ENCODE measurements at places on chromosomes 2 and 18.

GRCh38 chr18:21052385-21052784 lies 59.2 kb downstream of the ROCK1 start:
- DNase-seq: no peak

GRCh38 chr2:64398516-64399129 lies 55.3 kb upstream of the LGALSL start:
- no peak for DNase-seq

DNA sequence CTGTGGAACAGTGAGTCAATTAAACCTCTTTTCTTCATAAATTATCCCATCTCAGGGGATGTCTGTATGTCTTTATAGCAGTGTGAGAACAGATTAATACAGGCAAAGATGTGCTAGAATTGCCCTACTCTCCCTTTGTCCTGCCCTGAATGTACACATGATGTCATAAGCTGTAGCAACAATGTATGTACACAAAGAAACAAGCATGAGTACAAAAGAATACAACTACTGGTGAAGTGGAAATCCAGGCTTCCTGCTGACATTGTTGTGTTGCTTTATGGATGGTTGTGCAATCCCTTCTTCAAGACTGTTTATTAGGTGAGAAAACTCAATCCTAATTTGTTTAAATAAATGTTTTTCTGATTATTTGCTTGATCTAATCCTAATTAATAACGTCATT lies 446.6 kb downstream of the DSC3 start:
- DNase-seq: no peak

DNA sequence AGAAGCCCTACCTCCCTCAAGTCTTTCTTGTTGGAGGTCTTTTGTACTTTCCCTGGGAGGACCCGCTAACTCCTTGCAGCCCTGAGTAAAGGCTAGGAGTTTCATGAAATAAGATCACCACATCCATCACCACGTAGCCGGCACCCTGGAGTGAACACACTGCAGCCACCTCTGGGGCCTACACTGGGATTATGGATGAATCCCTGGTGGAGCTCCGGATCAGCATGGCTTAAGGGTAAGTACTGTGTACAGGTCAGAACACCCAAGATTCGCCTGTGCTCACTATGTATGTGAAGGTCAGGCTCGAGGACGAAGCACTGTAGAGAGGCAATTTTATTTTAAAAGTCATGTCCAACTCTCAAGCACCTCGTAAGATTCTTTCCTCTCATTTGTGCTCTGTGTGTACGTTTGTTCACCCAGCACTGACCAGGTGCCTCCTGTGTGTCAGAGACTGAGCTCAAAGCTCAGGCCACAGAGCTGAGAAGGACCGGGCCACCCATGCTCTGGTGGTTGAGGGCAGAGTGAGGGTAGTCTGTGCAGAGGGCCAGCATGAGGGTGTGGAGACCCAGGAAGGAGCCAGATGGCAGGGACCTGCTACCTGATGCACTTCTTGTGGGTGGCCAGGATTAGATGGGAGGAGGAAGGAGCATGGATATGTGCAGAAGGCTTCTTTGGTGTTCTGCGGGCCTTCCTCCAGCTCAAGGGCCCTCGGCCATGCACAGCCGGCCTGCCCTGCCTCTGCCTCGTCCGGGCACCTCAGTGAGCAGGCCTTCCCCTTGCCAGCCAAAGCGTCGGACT lies 66.7 kb upstream of the TFCP2L1 start:
- DNase-seq: no peak

DNA sequence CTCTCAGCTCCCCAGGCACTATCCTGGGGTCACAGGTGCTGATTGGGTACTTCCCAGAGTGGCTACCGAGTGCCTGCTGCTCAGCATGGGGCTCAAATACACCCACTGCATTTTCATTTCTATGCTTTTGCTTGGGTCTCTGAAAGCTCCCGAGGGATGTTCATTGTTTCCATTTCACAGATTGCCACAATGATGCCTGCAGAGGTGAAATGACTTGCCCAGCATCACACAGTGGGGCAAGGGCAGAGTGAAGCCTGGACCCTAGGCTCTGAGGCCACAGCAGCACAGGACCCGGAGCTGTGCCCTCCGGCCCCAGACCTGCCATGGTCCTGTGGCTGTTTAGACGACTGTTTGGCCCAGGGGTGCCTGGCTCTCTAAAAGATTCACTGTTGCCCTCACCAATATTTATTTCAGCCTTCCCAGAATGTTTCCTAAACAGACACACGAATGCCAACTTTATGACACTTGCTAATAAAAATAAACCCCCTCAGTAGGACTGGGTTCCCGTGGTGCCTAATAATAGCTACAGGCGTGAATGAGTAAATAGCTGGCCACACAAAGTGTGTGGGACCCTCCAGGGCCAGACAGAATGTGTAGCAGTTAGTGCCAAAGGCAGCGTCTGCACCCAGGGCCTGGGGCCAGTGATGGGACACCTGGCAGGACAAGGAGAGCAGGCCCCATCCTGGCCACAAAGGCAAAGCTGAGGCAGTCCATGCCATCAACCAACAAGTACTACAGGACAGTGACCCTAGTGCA lies 11.5 kb upstream of the ST8SIA5 start:
- DNase-seq: no peak

DNA sequence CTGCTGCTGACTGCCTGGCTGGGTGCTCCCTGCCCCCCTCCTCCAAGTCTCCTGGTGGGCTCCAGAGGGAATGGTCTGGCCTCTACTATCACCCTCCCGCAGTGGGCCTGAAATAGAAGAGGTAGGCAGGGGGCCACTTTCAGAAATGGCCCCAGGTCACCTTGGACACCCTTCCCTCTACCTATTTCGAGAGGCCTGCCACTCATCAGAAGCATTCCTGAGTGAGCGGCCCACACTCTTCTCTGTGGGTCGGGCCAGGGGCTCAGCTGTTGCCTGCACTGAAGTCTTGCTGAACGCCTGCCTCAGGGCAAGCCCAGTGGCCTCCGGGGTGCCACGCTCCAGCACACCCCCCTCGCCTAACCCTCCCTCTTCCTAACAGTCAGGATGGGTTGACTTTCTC lies 124.9 kb downstream of the TNS1 start:
- no peak for DNase-seq

- no peak for DNase-seq
These were observed 509 bp upstream of the RNF144A start for GRCh38 chr2:6916736-6917070.

DNA sequence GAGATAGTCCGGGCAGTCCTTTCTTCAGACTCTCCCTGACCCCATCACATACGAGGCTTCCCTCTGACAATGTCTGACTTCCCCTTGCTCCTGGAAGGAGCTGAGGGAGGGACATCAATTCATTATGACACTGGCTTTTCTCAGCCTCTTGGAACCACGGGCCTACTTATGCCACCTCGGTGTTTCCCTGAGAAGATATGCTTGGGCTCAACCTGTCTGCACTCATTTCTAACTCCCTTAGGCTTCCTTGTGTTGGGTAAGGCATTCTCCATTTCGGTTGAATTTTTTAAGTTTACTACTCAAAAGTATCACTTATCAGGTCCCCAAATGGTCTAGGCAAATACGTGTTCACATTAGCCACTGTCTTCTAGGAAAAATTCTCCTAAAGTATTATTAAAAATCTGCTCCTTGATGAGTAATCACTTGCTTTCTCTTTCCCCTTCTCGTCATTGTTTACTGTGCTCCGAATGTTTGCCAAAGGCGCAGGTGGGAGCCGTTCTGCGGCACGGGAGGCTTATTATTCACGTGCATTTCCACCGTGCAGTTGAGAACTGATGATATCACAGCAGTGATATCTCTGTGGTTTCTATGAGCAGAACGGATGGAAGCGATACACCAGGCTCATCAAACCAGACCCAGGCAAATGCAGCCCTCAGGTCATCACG lies 33.1 kb downstream of the ARL4C start:
- peak; percentile 79 for DNase-seq

- DNase-seq: no peak
These were observed 2.2 kb downstream of the BUB1 start for GRCh38 chr2:110675679-110676078.

DNA sequence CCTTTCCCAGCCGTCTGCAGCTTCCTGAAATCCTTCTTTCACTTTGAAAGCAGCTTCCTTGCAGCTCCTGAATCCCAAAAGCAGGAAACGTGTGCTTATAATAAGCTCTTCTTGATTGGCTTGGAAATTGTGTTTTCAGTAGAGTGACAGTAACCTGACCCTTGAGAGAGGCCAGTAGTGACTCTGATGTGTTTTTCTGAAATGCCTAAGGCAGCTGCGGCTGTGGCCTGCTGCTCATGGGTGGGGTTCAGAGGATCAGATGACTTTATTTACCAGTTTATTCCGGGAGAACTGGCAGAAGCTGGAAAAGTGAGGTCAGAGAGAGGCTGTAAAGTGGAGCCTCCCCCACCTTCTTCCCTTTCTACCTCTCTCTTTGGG lies 31.9 kb upstream of the RPIA start:
- DNase-seq: peak; percentile 85

- peak; percentile 12 for DNase-seq
These were observed 1.9 kb upstream of the SYT4 start for GRCh38 chr18:43279015-43279744.

DNA sequence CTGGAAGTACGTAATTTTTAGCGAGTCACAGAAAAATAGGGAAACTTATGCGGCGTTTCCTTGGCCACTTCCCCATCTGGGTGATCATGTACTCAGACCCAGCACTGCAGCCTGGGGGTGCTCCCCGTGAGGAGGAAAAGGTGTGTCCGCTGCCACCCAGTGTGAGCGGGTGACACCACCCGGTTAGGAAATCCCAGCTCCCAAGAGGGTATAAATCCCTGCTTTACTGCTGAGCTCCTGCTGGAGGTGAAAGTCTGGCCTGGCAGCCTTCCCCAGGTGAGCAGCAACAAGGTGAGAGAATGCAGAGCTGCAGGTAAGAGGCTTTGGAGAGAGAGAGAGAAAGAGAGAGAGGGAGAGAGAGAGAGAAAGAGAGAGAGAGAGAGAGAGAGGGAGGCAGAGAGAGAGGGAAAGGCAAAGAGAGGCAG lies at the start of gene IL1R2:
Gene IL1R2 (plus strand): TSS at position 240 of the 425 bp plus-strand sequence. CDS start 16,616 bp downstream, outside the sequence.
- DNase-seq: no peak

GRCh38 chr2:239388236-239389151 lies 12.3 kb downstream of the HDAC4 start:
- DNase-seq: no peak

DNA sequence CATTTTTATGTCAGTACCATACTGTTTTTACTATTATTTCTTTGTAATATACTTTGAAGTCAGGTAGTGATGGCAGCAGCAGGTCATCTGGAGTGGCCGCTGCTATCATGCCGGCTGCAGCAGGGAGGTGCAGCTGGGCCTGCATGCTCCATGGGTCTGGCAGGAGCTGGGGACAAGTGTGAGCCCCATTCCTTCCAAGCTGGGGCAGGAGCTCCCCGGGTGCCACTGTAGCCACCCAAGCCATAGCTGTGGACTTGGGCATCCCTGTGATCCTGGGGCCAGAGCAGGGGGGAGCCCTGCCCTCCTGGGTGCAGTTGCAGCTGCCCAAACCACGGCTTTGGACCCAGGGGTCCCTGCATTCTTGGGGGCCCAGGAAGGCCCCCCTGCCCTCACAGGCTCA lies 59.2 kb downstream of the CSRNP3 start:
- DNase-seq: no peak

DNA sequence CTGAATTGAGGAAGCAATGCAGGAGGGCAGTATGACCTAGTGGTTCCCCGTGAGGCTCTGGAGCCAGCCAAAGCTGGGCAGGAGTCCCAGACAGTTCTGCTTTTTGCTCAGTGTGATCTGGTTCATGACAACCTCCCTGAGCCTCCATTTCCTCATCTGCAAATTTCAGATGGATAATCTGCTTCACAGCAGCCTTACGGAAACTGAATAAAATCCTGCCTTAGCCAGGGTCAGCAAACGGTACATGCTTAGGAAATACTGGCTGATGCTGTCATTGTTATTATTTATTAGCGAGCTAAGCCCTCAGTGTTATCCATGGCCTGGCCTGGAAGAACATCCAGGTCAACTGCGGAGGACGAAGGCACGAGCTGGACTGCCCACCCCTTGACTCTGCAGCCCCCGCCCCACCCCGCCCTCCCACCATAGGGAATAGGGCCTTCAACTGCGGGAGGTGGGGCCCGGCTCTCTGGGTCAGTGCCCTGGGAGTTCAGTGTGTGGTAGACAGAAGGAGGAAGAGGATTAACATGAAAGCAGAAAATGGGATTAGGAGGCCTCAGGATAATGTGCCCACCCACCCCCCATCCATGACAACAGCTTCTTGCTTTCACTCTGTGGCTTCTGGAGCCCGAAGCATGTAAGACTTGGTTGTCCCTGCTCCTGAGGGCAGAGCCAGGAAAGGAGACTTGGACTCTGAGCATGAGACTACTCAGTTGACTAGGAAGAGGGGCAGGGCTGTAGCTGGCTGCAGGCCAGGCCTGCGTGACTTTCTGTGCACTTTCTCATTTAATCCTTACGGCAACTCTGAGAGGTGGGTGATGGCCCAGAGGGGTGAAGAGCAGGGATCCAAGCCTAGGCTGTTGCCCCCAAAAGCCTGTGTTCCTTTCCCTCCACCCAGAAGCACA lies 13.1 kb downstream of the PKDCC start:
- DNase-seq: no peak

GRCh38 chr2:56681659-56682396 lies 498.0 kb downstream of the CCDC85A start:
- DNase-seq: no peak

DNA sequence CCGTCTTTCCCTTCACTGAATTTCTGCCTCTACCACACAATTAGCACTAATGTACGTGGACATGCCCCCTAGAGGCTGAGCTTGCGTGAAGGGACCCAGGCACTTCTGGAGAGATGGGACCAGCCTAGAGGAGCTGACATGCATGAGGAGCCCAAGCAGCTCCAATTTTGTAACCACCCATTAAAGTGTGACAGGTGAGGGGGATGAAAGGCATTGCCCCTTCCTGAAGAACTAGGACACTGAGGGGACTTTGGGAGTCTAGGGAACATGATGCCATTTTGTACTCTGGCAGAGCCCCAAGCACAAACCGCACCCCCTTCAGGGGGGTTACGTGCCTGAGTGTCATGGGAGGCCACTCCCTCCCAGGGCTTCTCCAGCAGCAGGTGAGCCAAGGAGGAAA lies 63.6 kb downstream of the HNRNPLL start:
- no peak for DNase-seq

DNA sequence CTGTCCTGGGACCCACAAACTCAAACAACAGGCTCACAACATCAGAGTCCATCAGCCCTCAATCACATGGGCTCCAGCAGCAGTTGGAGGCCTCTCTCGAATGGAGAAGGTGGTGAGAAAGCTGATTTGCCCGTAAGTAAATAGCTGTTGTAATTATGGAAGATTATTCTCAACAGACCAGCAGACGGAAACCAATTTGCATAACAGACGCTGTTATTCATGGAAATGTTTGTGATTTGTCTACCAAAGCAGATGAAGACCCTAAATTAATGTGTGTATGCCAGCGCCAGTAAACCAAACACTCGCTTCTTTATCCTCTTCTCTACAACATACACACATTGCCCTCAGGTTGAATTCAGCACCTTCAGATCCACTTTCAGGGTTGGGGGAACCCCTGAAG lies 23.4 kb upstream of the GALNT14 start:
- DNase-seq: no peak

GRCh38 chr2:11056614-11057013 lies 98.7 kb upstream of the SLC66A3 start:
- peak; percentile 66 for DNase-seq
